Right cardiac atrium (tissue), 5 donors: ENCODE measurements at places on chromosomes 1 and 21. TPM values are rescaled to one million over a fixed set of nuclear protein-coding genes. Genes with fewer than 3 reads are reported as not detected.

INSRR gene
- 0.06 TPM for total RNA-seq

VASH2 gene
- total RNA-seq: 1.0 TPM

GRCh38 chr1:45979074-45979777, 153.2 kb downstream of the PIK3R3 start:
- no peak for DNase-seq

- DNase-seq: no peak
Measured at GRCh38 chr1:41789661-41790330, 128.9 kb downstream of the HIVEP3 start.

CSMD2 gene
- total RNA-seq: 0.47 TPM

- no peak for DNase-seq
Measured at GRCh38 chr21:30468900-30469714, 11.1 kb downstream of the KRTAP19-1 start.

GRCh38 chr1:62508187-62508758, 71.4 kb downstream of the USP1 start:
- no peak for DNase-seq

DNA sequence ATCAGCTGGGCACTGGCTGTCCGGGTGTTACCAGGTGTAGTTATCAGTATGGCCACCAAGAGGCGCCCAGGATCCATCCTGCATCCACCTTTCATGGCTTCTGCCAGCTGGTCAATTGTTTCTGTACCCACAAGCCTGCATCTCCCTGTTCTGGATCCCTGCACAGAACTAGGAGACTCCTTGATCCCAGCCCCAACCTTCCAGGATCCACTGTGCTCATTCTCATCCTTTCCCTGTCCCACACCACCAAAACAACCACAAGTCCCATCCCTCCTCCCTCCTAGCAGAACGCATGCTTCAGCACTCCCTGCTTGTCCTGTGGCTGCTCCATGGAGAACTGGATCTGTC, 27.2 kb upstream of the FOXE3 start:
- DNase-seq: no peak

CDC20 gene
- total RNA-seq: 1.3 TPM

DNA sequence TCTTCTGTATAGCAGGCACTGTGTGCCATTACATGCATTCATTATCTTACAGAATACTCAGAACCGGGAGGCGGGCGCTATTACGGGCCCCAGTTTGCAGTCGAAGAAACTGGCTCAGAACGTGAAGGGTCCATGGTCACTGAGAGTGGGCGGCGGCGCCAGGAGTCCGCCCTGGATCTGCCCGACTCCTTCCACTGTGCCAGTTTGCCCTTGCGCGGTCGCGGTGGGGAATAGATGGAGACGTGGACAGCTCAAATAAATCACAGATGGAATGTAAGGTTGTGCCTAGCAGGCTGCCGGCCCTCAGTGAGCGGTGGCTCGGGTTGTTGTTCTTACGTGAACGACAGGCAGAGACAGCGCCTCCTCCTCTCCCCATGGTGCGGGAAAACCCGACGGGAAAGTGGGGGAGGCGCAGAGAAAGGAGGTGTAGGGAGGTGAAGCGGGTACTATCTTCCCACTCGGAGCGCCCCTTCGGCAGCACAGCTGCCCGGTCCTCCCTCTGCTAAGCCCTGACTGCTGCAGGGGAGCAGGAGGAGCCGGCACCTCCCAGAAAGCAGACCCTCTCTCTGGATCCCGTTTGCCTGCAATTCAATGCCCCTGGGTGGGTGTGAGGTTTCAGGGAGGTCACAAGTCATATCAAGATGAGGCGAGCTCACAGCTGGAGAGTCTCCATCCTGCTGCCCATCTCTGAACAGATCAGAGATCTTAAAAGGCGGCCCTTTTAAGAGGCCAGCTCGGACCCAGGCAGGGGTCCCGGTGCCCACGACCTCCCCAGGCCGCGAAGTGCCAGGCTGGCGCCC, 1.1 kb downstream of the COL9A2 start:
- DNase-seq: no peak

TIE1 gene
- 49.4 TPM for total RNA-seq

DNA sequence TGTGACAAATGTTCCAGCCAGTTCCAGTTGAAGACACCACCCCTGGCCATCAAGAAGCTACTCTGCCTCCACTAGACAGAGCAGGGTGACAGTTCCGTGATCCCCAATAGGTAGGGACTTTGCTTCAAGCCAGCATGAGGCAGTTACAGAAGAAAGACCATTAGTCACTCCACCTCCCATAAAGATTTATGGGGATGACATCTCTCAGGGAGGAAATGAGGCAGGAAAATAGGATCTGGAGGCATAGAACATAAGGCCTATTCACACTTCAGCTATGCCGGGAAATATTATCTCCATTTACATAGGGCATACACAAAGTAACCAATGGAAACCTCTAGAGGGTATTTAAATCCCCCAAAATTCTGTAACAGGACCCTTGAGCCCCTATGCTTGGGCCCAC, 3.5 kb upstream of the GBP7 start:
- no peak for DNase-seq

ADAMTS5 gene
- 2.1 TPM for total RNA-seq

GRCh38 chr1:44831516-44831915, 11.5 kb downstream of the PTCH2 start:
- DNase-seq: no peak

- DNase-seq: no peak
Measured at GRCh38 chr1:210321552-210321951, 7.2 kb upstream of the HHAT start.

DNA sequence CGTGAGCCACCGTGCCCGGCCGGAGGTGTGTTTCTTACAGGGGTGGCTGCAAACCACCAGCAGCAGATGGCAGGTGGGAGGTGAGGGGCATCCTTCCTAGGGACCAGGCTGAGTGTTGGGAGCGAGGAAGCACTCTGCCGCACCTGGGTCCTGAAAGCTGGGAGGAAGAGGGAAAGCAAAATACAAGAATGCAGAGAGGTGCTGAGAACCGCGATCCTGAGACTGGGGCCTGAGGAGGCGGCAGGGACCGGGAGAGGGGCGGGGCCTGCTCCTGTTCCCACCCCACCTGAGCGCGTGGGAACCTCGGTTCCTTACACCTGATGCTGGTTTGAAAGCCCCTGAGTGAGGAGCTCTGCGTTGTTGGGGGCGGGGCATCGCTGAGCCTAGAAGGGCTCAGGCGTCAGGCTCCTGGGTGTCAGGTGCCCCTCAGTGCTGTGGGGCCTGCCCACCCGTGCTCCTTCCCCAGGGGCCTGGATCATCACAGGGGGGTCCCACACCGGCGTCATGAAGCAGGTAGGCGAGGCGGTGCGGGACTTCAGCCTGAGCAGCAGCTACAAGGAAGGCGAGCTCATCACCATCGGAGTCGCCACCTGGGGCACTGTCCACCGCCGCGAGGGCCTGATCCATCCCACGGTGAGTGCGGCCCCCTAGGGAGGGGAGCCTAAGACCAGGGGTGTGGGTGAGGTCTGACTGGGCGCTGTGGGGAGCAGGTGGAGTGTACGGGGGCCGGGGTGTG, 15.5 kb downstream of the TRPM2 start:
- no peak for DNase-seq

DNA sequence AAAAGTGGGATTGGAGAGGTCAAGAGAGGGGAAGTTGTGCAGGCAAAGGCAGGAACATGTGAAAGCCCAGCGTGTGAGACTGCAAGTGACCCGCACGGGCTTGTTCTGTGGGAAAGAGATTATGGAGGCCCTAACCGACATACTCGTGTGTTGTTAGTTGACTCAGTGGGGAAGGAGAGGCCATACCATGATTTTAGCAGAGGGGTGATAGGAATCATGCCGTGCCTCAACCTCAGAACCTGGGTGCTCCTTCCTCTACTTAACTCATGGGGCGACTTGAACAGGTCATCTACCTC, 19.3 kb downstream of the PGLYRP3 start:
- no peak for DNase-seq

ARTN gene
- total RNA-seq: 0.40 TPM

- DNase-seq: no peak
Measured at GRCh38 chr1:155012776-155013602, 10.4 kb downstream of the ZBTB7B start.

IFI16 gene
- 30.1 TPM for total RNA-seq

SLFNL1 gene
- 0.53 TPM for total RNA-seq

FAM72B gene
- total RNA-seq: 0.58 TPM

- peak; percentile 66 for DNase-seq
Measured at GRCh38 chr1:33897092-33897725, 33.3 kb downstream of the HMGB4 start.

DHDDS gene
- 34.0 TPM for total RNA-seq

DNA sequence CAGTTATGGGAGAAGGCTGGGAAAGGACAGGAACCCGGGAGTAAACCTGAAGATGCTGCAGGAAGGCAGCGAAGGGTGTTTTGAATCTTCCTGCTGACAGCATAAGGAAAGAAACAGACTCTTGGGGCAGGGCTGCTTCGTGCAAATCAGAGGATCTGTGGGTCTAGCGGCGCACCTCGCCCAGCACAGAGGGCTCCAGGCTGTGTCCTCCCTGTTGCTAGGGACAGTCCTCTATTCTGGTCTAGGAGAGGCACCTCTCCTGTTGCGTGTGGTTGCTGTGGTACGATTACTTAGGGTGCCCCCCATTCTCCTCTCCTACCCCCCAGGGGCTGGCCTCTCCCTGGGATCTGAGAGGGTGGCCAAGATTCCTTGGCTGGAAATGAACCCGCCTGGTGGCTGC, 11.4 kb downstream of the C2CD2 start:
- no peak for DNase-seq

DNA sequence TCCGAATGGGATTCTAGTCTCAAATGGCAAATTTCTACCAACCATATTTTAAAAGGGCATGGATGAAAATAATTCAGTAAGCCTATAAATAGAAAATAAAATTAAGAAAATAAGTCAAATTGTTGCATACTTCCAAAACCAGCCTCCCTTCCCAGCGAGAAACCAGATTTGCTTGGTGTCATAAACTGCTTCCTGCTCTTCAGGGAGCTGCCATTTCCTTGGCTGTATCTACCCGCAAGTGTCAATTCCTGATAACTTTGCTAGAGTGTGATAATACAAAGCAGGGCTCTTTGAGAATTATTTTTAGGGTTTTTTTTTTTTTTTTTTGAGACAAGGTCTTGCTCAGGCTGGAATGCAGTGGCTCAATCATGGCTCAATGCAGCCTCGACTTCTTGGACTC, 62.3 kb downstream of the S1PR1 start:
- no peak for DNase-seq

GRCh38 chr1:87937831-87938395, 609.2 kb downstream of the LMO4 start:
- no peak for DNase-seq

CRABP2 gene
- total RNA-seq: 0.71 TPM

- no peak for DNase-seq
Measured at GRCh38 chr1:77697441-77697840, 15.0 kb upstream of the ZZZ3 start.

GRCh38 chr1:150809651-150810050, 1.6 kb upstream of the CTSK start:
- no peak for DNase-seq

FCN3 gene
- total RNA-seq: 46.0 TPM

SPRR3 gene
- total RNA-seq: not detected

GRCh38 chr1:177024623-177025022, 139.9 kb downstream of the ASTN1 start:
- no peak for DNase-seq

DNA sequence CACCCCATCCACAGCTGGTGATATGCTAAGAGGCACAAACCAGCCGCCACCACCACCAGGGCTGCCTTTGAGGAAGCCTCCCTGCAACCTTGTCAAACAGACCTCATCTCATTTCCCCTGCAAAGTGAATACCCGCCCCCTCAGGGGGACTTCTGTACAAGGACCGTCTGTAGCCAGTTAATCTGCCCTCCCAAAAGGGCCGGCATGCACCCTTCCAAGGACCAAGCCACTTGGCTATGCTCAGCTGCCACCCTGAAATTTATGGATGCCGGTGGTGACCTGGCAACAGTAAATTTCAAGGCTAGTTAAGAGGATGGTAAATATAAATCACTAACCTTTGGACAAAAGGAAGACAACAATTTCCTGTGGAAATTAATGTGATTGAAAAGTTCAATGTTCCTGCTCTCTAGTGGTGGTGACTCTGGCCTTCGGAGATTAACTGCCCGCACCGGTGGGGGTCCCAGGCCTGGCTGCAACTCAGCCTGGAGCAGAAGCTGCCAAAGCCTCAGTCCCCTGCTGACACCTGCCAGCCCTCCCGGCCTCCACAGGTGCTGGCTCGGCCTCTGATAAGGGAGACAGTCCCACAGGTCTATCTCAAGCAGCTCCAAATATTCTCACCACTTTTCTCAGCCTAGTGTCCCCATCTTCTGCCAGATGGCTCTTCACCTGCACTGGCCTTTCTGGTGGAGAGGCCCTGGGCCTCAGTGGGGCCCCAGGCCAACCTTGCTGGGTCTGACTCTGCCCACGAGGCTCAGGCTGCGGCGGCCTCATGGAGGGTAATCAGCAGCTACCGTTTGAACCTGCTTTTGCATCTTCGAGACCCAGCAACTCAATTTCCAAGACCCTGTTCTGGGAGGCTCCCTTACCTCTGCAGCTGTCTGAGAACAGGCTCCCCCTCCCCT, 12.2 kb downstream of the TMEM53 start:
- DNase-seq: no peak

GRCh38 chr1:184456189-184456588, 69.4 kb downstream of the C1orf21 start:
- no peak for DNase-seq

- DNase-seq: no peak
Measured at GRCh38 chr1:93770640-93771039, 89.0 kb upstream of the BCAR3 start.

- no peak for DNase-seq
Measured at GRCh38 chr1:201476670-201477344, 7.8 kb upstream of the PHLDA3 start.
